Psoas muscle (tissue), 8 donors: ENCODE measurements at places on chromosomes 7 and 10. TPM values are rescaled to one million over a fixed set of nuclear protein-coding genes. Genes with fewer than 3 reads are reported as not detected.
A peak's percentile ranks its signal among the peaks of the same experiment; 100 is the strongest.

DNA sequence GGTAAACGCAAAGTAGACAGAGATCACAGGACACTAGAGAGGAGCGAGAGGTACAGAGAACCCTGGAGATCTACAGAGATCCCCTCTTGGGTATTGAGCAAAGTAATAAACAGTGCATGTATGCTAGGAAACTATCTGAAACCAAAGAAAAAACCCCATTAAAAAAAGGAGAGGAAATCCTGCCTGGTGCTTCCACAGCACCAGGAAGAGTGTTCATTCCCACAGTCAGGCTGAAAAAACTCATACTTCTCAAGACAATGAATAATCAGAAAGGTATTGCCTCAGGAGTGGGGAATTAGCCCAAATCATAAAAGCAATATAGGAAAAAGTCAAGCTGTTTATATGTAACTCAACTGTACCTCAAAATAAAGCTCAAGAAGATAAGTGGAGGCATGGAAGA is 59.1 kb downstream of the ANKRD26 start:
- no peak for DNase-seq

GRCh38 chr7:134891262-134891695 is 95.0 kb upstream of the AGBL3 start:
- peak; percentile 78 for DNase-seq

The MUC3A gene
- total RNA-seq, result 0.79 TPM

DNA sequence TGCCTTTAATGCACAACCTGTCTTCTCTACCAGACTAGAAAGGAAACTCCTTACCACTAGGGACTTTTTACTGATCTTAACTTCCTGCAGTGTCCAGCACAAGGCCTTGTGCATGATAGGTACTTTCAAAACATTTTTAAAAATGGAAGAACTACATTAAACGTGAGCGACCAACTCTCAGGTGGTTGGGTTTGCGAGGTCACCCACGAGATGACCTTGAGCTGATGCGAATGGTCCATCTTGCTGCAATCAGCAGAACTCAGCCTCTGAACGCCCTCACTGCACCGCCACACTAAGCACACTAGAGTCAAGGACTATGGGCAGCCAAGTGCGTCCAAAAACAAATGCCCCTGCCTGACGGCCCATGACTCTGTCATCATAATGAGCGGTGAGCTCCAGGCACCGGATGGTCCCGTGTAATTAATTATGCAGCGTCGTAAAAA is 34.9 kb upstream of the PTF1A start:
- no peak for DNase-seq

- DNase-seq, result no peak
These were observed 799 bp downstream of the VAX1 start for GRCh38 chr10:117137031-117137910.

The LIPF gene
- not detected for total RNA-seq

The DNAJC1 gene
- 6.7 TPM for total RNA-seq

The PAX2 gene
- not detected for total RNA-seq

DNA sequence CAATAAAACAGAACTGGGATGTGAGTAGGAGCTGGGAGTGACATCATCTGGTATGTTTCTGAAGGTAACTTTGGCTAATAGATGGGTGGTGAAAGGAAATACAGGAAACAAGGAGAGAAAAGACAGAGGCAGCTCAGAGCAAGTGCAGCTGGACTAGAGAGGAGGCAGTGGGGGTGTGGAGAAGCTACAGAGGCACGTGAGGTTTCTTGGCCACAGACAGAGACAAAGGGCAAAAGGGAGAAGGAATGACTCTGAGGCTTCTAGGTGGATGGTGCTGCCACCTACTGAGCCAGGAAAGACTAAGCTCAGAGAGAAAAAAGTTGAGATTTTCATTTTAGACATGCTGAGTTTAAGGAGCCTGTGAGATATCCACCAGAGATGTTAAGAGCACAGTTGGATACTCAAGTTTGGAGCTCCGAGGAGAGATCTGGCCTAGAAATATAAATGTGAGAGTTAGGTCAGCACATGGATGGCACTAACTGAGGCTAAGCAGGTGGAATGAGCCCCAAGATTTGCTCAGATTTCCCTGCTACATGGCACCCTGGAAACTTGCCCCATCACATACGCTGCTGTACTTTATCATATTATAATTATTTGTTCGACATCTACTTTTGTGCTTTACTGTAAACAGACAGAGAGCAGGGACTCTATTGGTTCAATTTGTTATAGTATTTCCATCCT is 293.0 kb upstream of the IMMP2L start:
- DNase-seq, result no peak

The INSYN2A gene
- total RNA-seq, result 0.10 TPM
